ENCODE measurements at places on chromosomes 4 and X. TPM values are rescaled to one million over a fixed set of nuclear protein-coding genes. Genes with fewer than 3 reads are reported as not detected.

Gene FATE1
- total RNA-seq = not detected

Gene KLF3
- total RNA-seq = 34.6 TPM

Gene VEGFC
- total RNA-seq = 24.7 TPM

Gene AFM
- total RNA-seq = not detected

Gene C4orf36
- total RNA-seq = 1.5 TPM

Gene RTL3
- 1.2 TPM for total RNA-seq

Gene PCDH11X
- under 0.01 TPM for total RNA-seq

Gene PLP2
- 35.5 TPM for total RNA-seq

Gene HSFX4
- not detected for total RNA-seq

Gene EDA
- total RNA-seq = 2.6 TPM

Gene HEPH
- total RNA-seq = 26.4 TPM

Gene ACTRT1
- not detected for total RNA-seq

Gene ABHD18
- total RNA-seq = 6.9 TPM

Gene SPATA18
- total RNA-seq = 25.2 TPM

Gene TRMT10A
- 5.6 TPM for total RNA-seq

Gene FAM9C
- not detected for total RNA-seq

Gene UNC5C
- 6.8 TPM for total RNA-seq

Gene ZCCHC18
- total RNA-seq = 0.16 TPM

Gene CDK16
- total RNA-seq = 121 TPM

Gene FGFBP1
- total RNA-seq = not detected

Gene PRR32
- total RNA-seq = not detected

Gene HELQ
- 11.8 TPM for total RNA-seq

Gene GDPD2
- 0.16 TPM for total RNA-seq

Gene SLIT2
- total RNA-seq = 110 TPM

Gene SAGE1
- not detected for total RNA-seq

Gene MBNL3
- total RNA-seq = 4.1 TPM

Gene SOD3
- total RNA-seq = 17.2 TPM

Gene SLC9A6
- total RNA-seq = 24.3 TPM

Gene CXCL3
- 5.2 TPM for total RNA-seq

Gene ADRA2C
- total RNA-seq = 0.49 TPM

Gene F11
- total RNA-seq = not detected

Gene STIM2
- total RNA-seq = 12.0 TPM

Gene SEPTIN11
- total RNA-seq = 976 TPM

Gene PNMA5
- total RNA-seq = not detected

Gene FNIP2
- total RNA-seq = 23.6 TPM

Gene ADH1A
- not detected for total RNA-seq

Gene GPR34
- total RNA-seq = not detected

Gene ARHGAP6
- 0.97 TPM for total RNA-seq

Gene HMX1
- 0.16 TPM for total RNA-seq

Gene XPNPEP2
- 9.9 TPM for total RNA-seq

Gene FREM3
- not detected for total RNA-seq

Gene HSD17B13
- total RNA-seq = not detected

Gene HTN3
- not detected for total RNA-seq

Gene CT45A3
- not detected for total RNA-seq

Gene USP26
- not detected for total RNA-seq

Gene STATH
- total RNA-seq = not detected

Gene KLHL34
- total RNA-seq = not detected

Gene ASIC5
- not detected for total RNA-seq

Gene OPN1MW
- total RNA-seq = not detected

Gene LRAT
- not detected for total RNA-seq

Data from hair follicle dermal papilla cell (primary cell).